PC-9 (cell line): ENCODE measurements at places on chromosomes 7 and 10.

- no peak for DNase-seq
Measured at GRCh38 chr10:113557903-113558321, 5.1 kb downstream of the HABP2 start.

- DNase-seq: no peak
Measured at GRCh38 chr7:27941522-27941921, 201.6 kb downstream of the TAX1BP1 start.

DNA sequence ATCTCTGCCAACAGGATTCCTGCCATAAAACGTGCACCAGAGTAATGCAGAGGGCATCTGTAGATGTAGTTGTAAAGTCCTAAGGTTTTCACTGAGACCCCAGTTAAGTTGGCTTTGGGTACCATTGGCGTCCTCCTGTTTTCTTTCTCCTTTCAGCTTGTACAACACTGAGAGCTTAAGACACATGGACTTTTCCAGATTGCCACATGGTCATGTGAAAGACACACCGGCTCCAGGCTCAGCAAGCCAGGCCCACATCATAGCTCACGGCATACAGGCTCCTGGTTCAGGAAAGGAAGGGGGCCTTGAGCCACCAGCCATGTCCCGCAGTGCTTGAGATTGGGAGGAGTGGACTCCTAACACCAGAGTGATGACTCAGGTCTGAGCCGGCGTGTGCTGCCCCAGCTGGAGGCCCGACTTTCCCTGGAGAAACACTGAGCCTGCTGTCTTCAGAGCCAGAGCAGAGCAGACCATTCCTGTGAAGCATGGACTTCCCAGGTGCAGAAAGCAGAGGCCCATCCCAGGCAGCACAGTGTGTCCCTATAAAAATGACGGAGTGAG, 252.7 kb downstream of the PRPF18 start:
- peak; percentile 43 for DNase-seq

DNA sequence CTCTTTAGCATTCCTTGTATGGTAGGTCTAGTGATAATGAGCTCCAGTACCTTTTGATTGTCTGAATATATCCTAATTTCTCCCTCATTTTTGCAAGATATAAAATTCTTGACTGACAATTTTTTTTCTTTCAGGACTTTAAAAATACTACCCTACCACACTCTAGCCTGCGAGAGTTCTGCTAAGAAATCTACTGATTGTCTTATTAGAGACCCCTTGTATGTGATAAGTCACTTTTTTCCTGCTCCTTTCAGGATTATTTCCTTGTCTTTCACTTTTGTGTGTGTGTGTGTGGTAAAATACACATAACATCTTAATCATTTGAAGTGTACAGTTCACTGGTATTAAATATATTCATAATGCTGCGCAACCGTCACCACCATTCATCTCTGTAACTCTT, 68.7 kb upstream of the PPP1R9A start:
- no peak for DNase-seq

- DNase-seq: no peak
Measured at GRCh38 chr10:54402576-54402975, 398.5 kb downstream of the PCDH15 start.

DNA sequence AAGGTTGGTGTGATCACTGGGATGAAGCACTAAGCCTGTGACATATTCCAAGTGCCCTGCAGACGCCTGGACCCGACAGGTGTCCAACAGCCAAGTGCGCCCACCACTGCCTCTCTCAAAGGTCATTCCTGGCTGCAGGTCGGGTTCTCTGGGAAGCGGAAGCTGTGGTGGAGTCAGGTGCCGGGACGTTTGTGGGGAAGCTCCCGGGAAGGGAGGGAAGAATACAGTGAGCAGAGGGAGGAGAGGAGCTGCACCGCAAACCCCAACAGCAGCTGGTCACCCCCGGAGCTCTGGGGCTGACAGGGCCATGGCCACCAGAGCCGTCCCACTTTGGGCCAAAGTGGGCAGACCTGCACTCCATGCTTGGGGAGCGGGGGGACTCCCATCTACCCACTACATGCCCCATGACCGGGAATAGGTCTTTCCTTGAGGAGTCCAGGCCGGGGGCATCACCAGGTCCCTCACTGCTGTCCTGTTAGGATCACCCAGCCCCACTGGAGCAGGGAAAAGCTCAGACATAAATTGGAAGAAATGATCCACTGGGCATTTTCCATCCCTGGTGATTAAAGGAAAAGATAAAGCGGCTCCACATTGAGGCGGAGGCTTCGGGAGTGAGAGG, 84.5 kb upstream of the PPP2R2D start:
- DNase-seq: no peak

- no peak for DNase-seq
Measured at GRCh38 chr10:124417895-124418725, 613 bp downstream of the OAT start.

DNA sequence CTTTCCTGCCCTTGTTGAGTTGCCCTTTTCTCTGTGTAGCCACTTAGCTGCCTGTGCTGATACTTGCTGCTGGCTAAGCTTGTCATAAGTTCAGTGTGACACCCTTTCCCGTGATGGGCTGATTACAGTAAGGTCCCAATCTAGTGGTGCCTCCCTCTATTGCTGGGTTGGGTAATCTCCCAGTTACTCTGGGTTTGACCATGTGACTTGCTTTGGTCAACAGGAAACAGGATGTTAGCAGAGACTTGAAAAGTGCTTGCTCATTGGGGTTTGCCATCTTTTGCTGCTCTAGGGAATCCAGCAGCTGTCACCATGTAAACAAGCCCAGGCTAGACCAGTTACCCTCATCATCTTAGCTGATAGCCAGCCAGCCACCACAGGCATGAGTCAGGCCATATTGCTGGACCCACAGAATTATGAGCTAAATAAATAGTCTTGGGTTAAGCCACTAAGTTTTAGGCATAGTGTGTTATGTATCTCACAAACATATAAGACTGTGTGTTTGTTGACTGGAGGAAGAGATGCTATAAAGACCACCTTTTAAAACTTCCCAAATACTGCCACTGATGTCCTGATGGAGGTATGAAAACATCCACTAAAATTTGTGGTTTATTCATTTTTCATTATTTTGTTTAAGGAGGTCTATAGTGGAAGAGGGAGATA, 4.0 kb upstream of the LEP start:
- DNase-seq: peak; percentile 44
